Dorsolateral prefrontal cortex (tissue), 122 donors: ENCODE measurements at places on chromosomes 2 and 18.

DNA sequence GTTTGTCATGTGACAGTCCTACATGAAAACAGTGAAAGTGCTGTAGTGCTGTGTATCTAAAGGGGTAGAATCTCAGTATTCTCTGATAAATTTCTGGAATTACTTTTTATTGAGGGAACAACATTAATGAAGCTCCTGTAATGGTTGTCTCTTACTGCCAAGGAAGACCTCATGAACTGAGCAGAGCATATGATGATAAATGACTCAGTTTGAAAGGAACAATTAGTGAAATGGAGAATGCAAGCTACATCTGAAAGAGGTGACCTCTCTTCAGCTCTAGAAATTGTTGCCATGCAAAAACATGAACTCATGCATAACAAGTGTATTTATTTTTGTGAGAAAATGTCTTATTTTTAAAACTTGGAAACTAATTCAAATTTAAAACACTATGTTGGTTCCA lies 93.6 kb downstream of the SCN9A start:
- DNase-seq, result no peak

DNA sequence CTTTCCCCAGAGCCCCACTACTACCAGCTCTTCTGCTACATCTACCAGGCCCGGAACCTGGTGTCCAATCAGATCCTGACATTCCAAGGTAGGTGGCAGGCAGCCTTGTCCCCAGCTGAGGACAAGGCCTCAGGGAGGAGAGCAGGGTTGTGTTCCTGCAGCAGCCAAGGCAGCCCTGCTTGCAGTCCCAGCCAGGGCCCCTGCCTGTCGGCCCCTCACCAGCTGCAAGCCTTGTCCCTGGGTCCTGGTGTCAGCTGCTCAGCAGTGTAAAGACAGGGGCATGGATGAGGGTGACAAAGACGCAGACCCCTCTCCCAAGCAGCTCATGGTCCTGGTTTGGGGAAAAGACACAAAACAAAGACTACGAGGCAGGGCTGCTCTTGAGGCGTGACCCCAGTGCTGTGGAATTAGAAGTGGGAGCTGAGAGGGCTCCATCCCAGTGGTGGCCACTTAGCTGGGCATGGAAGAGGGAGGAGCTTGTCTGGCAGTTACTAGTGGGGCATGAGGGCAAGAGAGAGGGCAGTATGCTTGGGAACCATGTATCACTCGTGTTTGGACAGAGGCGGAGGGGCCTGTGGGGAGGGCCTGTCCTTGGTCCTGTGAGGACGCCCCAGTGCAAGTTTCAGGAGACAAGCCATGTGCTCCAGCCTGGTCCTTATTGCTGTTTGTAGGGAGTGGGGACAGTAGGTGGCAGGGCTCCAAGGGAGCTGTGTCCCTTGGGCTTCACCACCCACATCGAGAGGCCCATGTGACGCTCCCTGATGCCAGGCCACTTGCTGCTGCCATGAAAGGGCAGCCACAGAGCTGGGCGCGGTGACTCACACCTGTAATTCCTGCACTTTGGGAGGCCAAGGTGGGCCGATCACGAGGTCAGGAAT lies 47.5 kb downstream of the LMAN2L start:
- DNase-seq, result no peak

DNA sequence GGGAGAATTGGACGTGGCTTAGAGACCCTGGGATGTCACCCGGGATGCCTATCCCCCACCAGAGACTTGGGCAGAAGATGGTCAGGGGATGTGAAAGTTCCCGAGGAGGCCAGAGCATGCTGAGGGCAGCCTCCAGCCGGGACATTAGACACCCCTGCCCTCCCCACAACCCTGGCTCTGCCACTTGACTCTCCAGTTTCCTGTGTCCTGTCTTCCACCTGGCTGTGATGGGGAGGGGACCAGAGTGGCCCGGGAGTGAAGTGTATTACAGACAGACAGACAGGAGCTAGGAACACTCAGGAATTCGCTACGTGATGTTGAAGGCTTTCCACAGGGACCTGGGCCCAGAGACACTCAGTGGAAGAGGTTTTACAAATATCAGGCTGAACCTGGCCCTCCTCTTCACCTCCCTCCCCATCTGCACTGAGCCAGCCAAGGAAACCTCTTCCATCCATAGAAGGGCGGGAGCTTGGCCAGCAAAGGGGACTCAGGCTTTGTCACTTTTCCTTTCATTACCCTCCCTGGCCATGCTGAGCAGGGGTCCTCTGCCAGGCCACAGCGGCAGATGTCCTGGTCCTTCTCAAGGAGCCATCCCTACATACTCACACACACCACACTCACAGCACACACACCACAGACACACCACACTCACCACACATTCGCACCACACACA lies 60.7 kb downstream of the SDC1 start:
- DNase-seq, result no peak

- DNase-seq, result no peak
Measured at GRCh38 chr2:122203523-122203922, 448.1 kb downstream of the TSN start.

GRCh38 chr2:221924576-221924975 lies 352.5 kb upstream of the EPHA4 start:
- no peak for DNase-seq

DNA sequence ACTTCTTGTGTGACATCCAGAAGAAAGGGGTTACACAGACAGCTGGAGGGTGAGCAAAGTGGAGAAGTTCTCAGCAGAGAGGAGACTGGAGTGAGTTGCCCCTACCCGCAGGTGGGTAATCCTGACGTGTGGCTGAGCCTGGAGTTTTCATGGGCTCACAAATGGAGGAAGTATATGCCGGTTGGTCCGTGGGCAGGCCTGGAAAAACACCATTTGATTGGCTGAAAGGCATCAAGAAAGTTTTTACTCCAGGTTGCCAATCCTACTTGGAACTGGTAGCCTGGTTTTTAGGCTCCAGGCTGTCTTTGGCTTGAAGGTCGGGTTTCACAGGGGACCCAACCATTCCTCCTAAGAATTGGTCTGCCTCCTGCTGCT lies 1177.4 kb upstream of the LRRTM1 start:
- no peak for DNase-seq

DNA sequence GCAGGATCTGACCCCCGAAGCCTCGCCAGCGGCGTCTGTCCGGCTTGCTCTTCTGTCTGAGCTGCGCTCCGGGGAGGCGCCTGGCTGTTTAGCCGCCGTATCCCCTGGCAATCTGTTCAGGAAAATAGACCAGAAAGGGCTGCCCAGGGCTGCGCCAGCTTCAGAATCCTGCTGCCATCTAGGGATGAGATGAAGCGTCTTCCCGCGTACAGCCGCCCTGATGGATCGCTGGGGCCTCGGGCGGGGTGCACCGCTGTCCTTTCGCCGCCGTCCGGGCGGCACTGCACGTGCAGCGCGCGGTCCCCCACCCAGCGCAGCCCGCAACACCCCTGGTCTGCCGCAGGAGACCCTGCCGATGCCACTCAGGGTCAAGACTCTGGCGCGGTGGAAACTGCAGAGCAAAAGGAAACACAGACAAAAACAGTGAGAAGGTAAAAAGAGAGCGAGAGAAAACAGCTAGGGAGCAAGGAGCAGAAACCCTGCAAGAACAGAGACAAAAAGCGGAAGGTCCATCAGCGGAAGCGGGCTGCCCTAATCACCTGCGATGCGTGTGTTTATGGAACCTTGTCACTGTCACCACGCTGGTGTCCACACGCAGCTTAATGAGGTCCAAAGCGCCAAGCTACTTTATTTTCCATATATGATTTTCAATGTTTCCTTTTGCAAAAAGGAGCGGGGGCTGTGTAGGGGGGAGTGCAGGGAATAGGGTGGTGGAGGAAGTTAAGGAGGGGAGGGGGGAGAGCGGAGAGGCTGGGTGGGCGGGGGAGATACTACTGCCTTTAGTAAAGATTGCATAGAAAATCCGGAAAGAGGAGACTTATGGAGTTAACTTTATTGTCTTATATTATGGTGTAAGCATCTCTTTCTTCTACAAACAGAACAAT lies 2113.3 kb upstream of the PIK3C3 start:
- peak; percentile 77 for DNase-seq
